ENCODE measurements at places on chromosomes 4 and X. TPM values are rescaled to one million over a fixed set of nuclear protein-coding genes. Genes with fewer than 3 reads are reported as not detected.

Gene ADGRG2
- 0.43 TPM for total RNA-seq

Gene ARX
- 5.3 TPM for total RNA-seq

Gene G6PD
- 44.6 TPM for total RNA-seq

Gene ZFYVE28
- 0.93 TPM for total RNA-seq

Gene RGN
- 0.92 TPM for total RNA-seq

Gene MAGEC2
- total RNA-seq = not detected

Gene NAA11
- total RNA-seq = not detected

Gene GAGE12H
- total RNA-seq = not detected

Gene RBM46
- 0.09 TPM for total RNA-seq

Gene HELT
- total RNA-seq = not detected

GRCh38 chr4:109067508-109068235 lies 234.8 kb downstream of the COL25A1 start:
- no peaks in the 10 kb centered on the region for H3K4me1 ChIP-seq
- no peak overlapping the region for H3K27ac ChIP-seq

DNA sequence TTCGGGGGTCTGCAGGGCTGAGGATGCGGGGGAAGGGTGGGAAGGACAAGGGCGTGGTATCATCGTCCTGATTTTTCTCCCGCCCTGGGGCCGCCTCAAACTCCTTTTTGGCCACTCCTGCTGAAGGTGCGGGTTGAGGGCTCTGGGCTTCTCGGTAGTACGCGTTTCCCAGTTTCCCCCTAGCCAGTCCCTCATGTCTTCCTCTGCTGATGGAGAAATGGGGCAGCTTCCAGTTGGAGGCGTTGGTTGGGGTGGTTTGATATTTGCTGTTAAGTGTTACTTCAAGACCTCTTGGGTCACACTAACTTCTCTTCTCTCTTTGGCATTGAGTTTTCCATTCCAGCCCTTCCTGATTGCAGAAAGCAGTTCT lies 482 bp downstream of the GSTCD start:
- peaks cover 23% of the 10 kb centered on the region for H3K4me1 ChIP-seq
- H3K27ac ChIP-seq = peak overlapping the region; percentile 91
- H3K36me3 ChIP-seq = no peaks in the 10 kb centered on the region

DNA sequence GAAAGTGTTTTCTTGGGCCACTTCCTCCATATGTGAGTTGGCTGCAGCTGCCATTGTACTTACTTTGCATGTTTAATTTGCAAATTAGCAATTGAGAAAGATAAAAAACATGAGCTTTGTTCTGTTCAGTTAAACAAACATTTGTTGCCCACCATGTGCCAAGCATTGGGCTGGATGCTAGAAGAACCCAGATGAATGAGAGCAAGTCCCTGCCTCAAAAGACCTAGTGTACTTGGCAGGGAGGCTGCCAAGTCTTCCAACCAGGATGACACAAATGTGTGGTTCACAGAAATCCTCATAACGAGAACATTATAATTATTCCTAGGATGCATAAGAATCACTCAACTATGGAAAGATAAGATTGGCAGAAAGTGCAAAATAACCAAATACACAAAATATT lies 66.7 kb downstream of the GPM6A start:
- DNase-seq = no peak
- no peaks in the 10 kb centered on the region for H3K4me1 ChIP-seq
- no peak overlapping the region for H3K4me3 ChIP-seq
- H3K36me3 ChIP-seq = no peaks in the 10 kb centered on the region
- H3K27me3 ChIP-seq = no peaks in the 10 kb centered on the region

DNA sequence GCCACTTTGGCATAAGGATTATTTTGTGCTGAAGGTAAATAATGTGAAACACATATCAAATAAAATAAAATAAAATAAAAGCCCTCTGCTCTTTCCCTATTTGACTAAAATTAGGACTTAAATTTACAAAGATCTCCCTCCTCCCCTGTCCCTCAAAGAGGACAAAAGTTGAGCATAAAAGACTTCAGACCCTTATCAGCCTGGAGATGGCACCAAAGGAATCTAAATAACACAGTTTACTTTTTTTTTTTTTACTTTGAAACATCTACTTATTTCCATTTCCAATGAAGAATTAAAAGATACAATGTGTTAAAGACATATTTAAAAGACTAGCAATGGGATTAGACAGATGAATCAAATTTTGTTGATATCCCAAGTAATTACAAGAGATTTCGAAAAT lies 89.7 kb downstream of the EPHA5 start:
- H3K4me3 ChIP-seq = no peak overlapping the region
- peak; percentile 22 for DNase-seq
- no peak overlapping the region for H3K27ac ChIP-seq
- no peaks in the 10 kb centered on the region for H3K27me3 ChIP-seq
- H3K4me1 ChIP-seq = peaks cover 16% of the 10 kb centered on the region

DNA sequence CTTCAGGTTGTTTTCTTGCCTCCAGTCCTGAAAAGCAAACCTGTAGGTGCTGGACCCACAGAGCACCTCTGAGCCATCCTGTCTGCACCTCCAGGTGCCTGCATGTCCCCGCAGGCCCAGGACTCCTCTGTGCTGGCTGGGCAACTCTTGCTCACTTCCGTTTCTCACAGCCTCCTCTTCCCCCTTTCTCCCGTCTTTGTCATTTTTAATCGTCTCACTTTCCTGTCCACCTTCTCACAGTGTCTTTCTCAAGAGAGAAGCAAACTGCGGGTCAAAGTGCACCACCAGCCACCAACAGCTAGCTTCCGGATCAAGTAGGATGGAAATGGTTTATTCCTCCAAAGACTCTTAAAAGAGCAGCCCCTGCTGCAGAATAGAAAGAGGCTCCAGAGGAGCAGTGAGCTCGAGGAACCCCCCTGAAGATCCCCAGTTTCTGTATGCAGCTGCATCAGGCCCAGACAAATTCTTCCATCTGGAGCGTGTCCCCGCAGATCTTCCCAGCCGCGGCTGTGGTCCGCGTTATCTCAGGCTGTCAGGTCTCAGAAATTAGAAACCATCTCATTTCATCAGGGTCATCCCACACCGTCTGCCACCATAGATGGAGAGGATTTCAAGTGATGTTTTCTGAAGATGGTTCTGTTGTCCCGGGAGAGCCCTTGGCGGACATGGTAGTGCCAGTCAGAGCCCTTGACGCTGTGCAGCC lies 87.7 kb downstream of the FHDC1 start:
- peaks cover 20% of the 10 kb centered on the region for H3K4me1 ChIP-seq
- DNase-seq = no peak
- no peaks in the 10 kb centered on the region for H3K36me3 ChIP-seq
- H3K4me3 ChIP-seq = no peak overlapping the region
- no peaks in the 10 kb centered on the region for H3K27me3 ChIP-seq

- no peak overlapping the region for H3K4me3 ChIP-seq
- no peaks in the 10 kb centered on the region for H3K36me3 ChIP-seq
- H3K27me3 ChIP-seq = no peaks in the 10 kb centered on the region
Observed at GRCh38 chr4:28490669-28491068, 1630.0 kb downstream of the STIM2 start.

DNA sequence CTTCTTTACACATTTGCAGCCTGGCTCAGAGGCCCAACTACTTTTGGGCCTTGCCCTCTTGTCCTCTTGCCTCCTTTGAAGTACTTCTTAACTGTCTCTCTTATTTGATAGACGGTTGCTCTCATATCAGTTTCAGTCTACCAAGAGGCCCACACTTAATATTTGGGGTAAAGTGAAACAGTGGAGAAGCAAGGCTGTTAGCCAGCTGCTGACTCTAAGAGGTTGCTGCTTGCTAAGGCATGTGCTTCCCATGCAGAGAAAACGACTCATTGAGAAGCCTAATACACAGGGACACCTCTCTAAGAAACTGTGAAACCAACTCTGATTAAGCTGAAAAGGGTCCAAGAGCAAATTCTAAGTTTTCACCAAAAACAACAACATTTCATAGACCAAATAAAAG lies 94.6 kb downstream of the PPP3CA start:
- DNase-seq = no peak
- no peaks in the 10 kb centered on the region for H3K36me3 ChIP-seq
- H3K27me3 ChIP-seq = no peaks in the 10 kb centered on the region
- H3K27ac ChIP-seq = no peak overlapping the region

- no peak for DNase-seq
- no peaks in the 10 kb centered on the region for H3K4me1 ChIP-seq
- no peaks in the 10 kb centered on the region for H3K27me3 ChIP-seq
- no peaks in the 10 kb centered on the region for H3K36me3 ChIP-seq
- H3K4me3 ChIP-seq = no peak overlapping the region
Observed at GRCh38 chrX:149312988-149313387, 192.1 kb downstream of the IDS start.

DNA sequence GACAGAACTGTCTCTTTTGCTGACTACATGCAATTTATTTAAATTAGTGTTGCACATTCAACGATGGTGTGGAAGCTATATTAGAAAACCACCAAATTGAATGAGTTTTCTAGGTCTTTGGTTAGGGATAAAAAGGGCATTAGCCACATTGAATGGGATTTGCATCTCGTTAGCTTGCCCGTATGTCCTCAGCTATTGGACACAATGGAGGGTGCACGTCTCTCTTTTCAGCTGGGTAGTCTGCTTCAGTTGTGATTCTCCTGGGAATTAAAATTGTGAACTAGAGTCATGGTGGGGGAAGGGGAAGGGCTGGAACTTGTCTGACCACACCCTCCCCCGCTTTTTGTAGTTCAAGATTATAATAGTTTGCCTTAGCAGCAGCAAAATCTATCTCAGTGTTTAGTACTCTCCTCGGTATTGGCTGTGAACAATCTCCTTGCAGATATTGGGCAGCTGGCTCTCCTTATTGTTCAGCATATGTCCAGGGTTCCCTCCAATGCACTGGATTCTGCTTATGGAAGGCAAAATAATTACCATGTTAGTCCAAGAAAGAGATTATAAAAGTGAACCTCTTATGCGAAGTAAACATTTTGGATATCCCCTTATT lies 23.3 kb downstream of the TRIM2 start:
- peak; percentile 82 for DNase-seq
- H3K27ac ChIP-seq = no peak overlapping the region
- H3K4me3 ChIP-seq = no peak overlapping the region
- H3K4me1 ChIP-seq = peaks cover 41% of the 10 kb centered on the region
- H3K27me3 ChIP-seq = peaks cover 21% of the 10 kb centered on the region

DNA sequence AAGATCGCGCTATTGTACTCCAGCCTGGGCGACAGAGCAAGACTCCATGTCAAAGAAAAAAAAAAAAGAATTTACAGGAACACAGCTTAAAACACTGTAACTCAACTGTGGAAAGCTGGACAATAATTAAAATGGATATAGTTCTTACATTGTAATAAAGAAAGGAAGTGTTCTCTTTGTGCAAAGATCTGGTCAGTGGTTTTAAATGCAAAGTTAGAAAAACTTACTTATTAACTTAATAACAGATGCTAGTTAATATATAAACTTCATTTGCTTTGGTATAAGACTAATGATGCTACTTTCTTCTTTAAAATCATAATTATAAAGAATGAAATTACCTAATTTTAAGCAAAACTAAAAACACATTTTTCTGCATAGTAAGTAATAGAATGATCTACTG lies 2024.1 kb upstream of the TENM3 start:
- H3K4me3 ChIP-seq = no peak overlapping the region
- H3K27me3 ChIP-seq = no peaks in the 10 kb centered on the region
- no peaks in the 10 kb centered on the region for H3K4me1 ChIP-seq
- DNase-seq = no peak

GRCh38 chr4:8353158-8353669 lies 83.7 kb downstream of the HTRA3 start:
- H3K36me3 ChIP-seq = no peaks in the 10 kb centered on the region
- DNase-seq = no peak
- H3K4me1 ChIP-seq = no peaks in the 10 kb centered on the region
- H3K27me3 ChIP-seq = no peaks in the 10 kb centered on the region
- no peak overlapping the region for H3K4me3 ChIP-seq
- no peak overlapping the region for H3K27ac ChIP-seq

GRCh38 chrX:48487362-48487798 lies 11.4 kb downstream of the FTSJ1 start:
- no peaks in the 10 kb centered on the region for H3K36me3 ChIP-seq
- no peak for DNase-seq
- no peaks in the 10 kb centered on the region for H3K4me1 ChIP-seq
- no peak overlapping the region for H3K27ac ChIP-seq
- H3K27me3 ChIP-seq = no peaks in the 10 kb centered on the region

- no peaks in the 10 kb centered on the region for H3K4me1 ChIP-seq
- no peak overlapping the region for H3K27ac ChIP-seq
- H3K27me3 ChIP-seq = no peaks in the 10 kb centered on the region
- no peaks in the 10 kb centered on the region for H3K36me3 ChIP-seq
- no peak overlapping the region for H3K4me3 ChIP-seq
Observed at GRCh38 chr4:98473046-98473445, 185.4 kb downstream of the TSPAN5 start.

- no peaks in the 10 kb centered on the region for H3K27me3 ChIP-seq
- no peaks in the 10 kb centered on the region for H3K4me1 ChIP-seq
- DNase-seq = no peak
- no peaks in the 10 kb centered on the region for H3K36me3 ChIP-seq
- no peak overlapping the region for H3K4me3 ChIP-seq
Observed at GRCh38 chr4:88098993-88099752, 59.3 kb downstream of the ABCG2 start.

DNA sequence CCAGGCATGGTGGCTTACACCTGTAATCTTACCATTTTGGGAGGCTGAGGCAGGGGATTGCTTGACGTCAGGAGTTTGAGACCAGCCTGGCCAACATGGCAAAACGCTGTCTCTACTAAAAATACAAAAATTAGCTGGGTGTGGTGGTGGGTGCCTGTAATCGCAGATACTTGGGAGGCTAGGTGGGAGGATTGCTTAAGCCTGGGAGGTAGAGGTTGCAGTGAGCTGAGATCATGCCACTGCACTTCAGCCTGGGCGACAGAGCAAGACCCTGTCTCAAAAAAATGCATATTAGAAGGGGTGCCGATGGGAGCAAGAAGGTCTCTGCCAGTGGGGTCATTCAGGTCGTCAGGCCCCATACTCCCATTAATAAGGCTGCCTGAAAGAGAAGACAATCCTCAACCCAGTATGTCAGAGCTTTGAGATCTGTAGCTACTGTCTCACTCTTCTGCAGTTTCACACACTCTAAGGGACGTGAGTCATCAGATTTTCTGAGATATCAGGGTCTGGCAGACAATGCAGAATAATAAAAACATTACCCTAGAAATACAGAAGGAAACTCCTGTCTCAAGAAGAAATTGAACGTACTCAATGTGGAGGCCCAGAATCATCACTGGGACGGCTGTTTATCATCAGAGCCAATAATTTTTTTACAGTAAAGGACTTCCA lies 176.7 kb upstream of the FAT1 start:
- no peak for DNase-seq
- no peak overlapping the region for H3K4me3 ChIP-seq
- no peaks in the 10 kb centered on the region for H3K27me3 ChIP-seq
- H3K27ac ChIP-seq = no peak overlapping the region
- peaks cover 2% of the 10 kb centered on the region for H3K4me1 ChIP-seq
